ENCODE measurements at places on chromosomes 1 and 21.
A peak's percentile ranks its signal among the peaks of the same experiment; 100 is the strongest.

- DNase-seq, result no peak
Measured at GRCh38 chr1:151819976-151820623, 11.5 kb downstream of the RORC start.

GRCh38 chr1:5379176-5379759 is 613.0 kb downstream of the NPHP4 start:
- no peak for DNase-seq

DNA sequence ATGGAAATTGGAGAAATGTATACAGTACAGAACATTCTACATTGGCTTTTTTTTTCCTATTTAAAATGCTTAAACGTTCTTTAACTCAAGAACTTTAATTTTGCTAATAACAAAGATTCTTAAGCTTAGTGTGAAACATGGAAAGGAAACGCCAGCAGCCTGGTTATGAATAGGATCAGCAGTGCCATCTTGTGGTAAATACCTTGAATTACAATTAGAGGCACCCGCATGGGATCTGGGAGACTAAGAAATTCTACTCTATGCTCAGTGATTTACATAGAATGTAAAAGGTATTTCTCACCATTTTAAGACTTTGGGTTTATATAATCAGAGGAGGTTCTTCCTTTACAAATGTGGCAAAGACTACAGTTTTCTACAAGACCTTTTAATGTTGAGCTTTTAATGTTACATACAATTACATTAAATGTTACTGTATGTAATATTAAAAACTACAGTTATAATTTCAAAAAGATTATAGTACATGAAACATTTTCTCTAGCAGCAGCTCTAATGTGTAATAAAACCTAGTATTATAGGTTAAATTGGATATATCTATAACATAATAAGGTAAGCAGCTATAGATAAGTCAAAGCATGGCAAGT is 32.1 kb upstream of the APOBEC4 start:
- DNase-seq, result peak; percentile 37

DNA sequence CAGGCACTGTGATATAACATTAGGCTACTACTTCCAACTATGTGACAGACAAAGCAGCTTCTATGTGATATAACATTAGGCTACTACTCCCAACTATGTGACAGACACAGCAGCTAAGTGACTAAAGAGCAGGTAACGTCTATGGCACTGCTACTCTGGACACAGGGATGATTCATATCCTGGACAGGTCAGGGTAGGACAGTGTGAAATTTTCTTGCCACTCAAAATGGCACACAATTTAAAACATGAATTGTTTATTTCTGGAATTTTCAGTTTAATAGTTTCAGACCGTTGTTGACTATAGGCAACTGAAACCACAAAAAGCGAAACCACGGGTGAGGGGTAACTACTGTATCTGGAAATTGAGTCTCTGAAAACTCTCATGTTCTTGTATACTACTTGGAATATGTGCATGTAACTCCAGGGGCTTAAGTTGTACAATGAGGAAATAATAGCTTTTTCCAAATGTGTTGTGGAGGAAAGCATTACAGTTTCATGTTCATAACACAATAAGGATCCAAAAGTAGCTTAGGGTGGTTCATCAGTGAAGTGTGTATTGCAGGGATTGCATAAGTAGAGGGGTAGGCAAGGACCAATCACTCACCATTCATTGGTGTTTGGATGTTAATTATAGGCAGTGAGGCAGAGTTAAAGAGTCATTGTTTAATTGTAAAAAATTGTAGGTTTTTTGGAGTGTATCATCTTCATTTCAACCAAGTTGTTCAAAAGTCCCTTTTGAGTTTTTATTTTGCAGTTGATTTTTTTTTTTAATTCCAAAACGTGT is 5.3 kb downstream of the DTL start:
- no peak for DNase-seq

GRCh38 chr1:183622884-183623785 is 12.4 kb downstream of the ARPC5 start:
- DNase-seq, result peak; percentile 57

DNA sequence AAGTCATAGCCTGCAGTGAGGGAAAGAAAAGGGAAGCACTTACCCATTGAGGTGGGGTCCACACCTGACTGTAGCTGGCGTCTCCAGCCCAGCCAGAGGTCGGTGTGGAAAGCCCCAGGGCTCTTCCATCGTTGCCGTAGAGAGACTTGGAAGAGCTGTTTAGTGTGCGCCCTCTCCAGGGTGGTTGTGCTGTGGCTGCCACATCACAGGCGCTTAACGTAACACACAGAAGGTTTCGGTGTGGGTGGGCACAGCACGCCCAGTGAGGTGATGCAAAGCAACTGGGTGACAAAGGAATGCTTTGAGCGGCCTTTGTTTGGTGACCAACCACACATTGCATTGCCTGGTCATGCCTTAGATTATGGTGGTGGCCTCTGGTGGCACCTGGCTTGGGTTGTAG is 36.8 kb upstream of the KIF1B start:
- DNase-seq, result no peak

GRCh38 chr21:42057851-42058437 is 13.2 kb upstream of the UMODL1 start:
- no peak for DNase-seq

- no peak for DNase-seq
Measured at GRCh38 chr1:69413129-69413528, 154.6 kb upstream of the LRRC7 start.

- no peak for DNase-seq
Measured at GRCh38 chr1:66326867-66327266, 207.1 kb upstream of the SGIP1 start.

- DNase-seq, result no peak
Measured at GRCh38 chr1:158067662-158068061, 74.2 kb downstream of the KIRREL1 start.

DNA sequence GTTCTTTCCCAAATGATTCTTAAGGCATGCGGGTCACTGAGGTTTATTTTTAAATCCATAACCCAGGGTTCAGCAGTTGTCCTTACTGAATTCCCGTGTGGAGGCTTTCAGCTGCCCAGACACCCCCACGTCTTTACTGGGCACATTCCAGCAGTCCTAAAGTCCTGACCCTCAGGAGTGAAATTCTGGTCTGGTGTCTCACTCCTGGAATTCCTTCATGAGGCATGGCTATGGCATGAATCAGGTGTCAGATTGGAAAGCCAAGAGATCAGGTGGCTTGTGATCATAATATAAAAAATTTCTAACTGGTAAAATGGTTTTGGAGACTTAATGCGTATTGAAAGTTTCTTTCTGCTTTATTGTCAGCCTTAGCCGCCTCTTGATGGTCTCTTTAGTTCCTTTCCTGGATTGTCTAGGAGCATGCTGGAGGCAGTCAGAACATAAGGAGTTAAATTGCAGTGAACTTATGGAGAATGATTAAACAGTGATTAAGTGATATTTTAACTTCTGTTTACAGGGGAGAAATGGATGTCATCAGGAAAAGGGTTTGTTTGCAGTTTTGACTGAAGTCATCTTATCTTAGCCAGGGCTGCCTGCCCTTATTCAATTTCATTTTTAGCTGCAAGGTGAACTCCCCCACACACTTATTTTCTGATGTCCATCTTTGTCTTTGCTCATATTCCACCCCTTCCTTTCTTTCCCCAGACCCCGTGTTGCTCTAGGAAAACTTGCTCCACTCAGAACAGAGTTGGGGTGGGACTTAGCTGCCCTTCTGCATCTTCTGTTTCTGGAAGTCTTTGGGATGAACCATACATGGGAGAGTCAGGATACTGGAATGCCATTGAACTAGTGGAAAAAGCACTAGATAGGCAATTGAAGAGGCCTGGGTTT is 25.7 kb upstream of the MACF1 start:
- DNase-seq, result no peak

GRCh38 chr1:169885207-169885606 is 8.5 kb downstream of the SCYL3 start:
- no peak for DNase-seq

DNA sequence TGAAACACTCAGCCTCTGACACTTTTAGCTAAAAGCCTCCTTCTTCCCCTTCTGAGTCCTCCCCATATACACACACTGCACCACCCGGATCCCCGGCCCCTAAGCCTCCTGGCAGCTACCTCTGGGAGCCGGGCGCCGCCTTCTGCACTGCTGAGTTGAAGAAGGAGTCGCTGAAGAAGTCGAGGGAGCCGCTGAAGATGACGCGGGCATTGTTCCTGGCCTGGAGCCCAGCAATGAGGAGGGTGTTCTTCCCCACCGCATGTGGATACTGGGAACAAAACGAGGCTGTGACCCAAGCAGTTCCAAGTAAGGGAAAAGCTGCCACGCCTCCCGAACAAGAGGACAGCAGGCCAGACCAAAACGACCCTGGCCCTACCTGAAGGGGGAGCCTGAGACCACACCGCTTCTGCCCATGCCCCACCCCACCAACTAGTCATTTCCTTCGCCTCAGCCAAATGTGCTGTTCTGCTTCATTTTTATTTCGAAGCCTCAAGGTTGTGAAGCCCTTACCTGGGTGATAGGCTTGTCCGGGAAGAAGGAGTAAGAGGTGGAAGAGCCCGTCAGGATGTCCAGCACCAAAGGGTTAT is 7.0 kb downstream of the DDOST start:
- DNase-seq, result no peak

GRCh38 chr1:235670157-235670776 is 20.7 kb upstream of the GNG4 start:
- DNase-seq, result no peak

DNA sequence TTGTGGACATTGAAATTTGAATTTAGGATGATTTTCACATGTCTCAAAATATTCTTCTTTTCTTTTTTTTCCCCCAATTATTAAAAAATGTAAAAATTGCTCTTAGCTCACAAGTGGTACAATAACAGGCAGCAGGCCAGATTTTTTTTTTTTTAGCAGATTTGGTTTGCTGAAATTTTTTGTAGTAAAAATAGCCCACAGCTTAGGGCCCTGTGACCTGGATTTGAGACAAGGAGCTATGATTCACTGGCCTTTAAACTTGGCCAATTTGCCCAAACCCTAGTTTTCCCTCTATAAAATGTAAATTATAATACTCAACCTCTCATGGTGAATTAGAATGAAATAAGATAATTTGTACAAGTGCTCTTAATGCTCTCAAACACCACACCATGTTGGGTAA is 253.8 kb downstream of the DYRK1A start:
- no peak for DNase-seq

GRCh38 chr1:243246916-243247315 is 8.2 kb downstream of the CEP170 start:
- DNase-seq, result no peak

GRCh38 chr1:202860744-202861419 is 28.1 kb downstream of the RABIF start:
- DNase-seq, result peak; percentile 77

GRCh38 chr1:61645476-61645875 is 79.5 kb downstream of the TM2D1 start:
- no peak for DNase-seq

- no peak for DNase-seq
Measured at GRCh38 chr1:207519505-207520399, 23.8 kb downstream of the CR1 start.

DNA sequence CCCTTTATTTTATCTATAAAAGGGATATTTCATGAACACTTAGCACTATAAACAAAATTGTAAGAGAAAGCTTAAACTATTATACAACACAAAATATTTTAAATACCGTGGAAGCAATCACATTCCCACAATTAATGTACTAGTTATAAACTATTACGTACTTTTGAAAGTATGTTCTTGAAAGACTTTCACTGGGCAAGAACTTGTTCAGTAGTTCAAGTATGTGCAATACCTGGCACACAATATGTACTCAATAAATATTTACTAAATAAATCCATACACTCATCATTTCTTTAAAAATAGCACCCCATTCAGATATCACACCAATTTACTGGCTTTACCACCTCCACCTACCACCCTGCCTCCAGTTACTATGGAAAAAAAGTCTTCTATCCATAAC is 12.6 kb upstream of the FMO2 start:
- no peak for DNase-seq

GRCh38 chr1:238546118-238546517 is 655.4 kb upstream of the ZP4 start:
- DNase-seq, result no peak

- peak; percentile 56 for DNase-seq
Measured at GRCh38 chr1:35573198-35574124, at the start of gene TFAP2E. Gene TFAP2E (plus strand): TSS chr1:35573314. CDS start chr1:35573578, 264 bp downstream.

DNA sequence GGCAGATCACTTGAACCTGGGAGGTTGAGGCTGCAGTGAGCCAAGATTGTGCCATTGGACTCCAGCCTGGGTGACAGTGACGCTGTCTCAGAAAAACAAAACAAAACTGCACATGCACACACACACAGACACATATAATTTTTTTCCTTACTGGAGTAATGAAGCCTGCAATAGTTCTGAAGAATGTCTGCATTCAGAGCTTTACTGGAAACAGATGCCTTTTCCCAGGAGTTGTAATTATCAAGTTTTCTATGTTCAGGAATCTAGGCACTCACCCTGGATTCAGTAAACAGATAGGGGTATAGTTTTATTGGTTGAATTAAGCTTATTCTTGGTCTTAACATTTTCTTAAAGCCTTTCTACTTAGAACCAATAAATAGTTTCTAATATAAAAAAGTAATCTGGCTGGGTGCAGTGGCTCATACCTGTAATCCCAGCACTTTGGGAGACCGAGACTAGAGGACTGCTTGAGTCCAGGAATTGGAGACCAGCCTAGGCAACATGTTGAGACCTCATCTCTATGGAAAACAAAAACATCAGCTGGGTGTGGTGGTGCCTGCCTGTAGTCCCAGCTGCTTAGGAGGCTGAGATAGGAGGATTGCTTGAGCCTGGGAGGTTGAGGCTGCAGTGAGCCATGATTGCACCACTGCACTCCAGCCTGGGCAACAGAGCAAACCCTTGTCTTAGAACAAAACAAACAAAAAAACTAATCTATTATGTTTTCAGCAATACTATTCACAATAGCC is 15.8 kb downstream of the SPEN start:
- DNase-seq, result no peak

DNA sequence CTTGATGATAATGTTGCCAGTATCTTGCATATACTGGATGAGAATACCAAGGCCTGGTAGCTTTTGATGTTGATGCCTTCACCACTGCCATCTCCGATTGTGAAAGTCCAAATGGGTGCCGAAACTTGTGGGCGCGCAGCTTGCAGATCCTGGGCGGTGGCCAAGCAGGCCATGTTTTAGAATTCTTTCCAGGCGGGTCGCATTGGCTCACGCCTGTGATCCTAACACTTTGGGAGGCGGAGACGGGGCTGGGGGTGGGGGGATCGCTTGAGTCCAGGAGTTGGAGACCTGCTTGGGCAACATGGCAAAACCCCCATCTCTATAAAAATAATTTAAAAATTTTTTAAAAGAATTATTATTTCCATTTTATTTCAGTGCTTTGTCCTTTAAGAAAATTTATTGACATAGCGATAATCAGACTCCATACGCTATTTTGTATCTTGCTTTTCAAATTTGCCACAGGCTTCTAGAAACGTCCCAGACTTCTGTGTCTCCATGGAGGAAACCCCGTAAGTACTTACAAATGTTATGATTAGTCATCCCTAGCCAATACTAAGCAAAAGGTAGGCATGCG is 592 bp upstream of the ZNF326 start:
- DNase-seq, result no peak
